ENCODE measurements at places on chromosomes 13 and 19.

GRCh38 chr19:40718774-40719391 is 2.0 kb downstream of the ITPKC start:
- peak; percentile 34 for DNase-seq

DNA sequence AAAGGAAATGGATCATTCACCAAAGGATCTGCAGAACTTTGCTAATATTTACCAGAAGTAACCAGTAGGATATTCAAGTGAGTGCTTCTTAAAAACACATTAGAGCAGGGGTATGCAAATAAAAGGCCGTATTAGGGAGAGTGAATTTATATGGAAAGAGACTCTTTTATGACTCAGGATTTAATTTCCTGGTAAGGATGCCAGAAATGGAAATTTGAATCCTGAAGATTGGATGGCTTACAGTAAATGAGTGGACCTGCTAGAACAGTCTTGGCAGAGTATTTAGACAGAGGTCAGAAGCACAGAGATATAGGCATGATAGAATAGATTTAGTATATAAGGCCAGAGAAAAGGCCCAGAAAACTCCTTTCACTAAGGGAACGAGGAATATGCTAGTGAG is 201.6 kb downstream of the SLITRK5 start:
- no peak for DNase-seq

GRCh38 chr13:26914624-26915023 is 154.0 kb upstream of the GPR12 start:
- no peak for DNase-seq

DNA sequence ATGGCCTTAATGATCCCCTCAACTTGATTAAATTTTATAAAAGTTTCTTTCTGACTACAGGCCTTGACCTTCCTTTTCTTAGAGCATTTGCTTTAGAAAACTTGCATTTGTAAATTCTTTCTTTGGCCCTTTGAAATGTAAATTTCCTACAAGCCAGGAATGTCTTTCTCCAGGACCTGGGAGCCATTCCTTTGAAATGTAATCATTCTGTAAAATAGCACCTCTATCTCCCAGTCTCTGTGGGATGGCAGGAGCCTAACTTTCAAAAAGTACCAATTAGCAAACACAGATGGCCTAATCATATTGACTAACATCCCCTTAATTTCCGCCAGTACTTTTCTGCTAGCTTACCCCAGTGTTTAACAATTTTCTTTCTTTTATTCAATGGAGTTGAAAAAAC is 1394.2 kb upstream of the ATXN8OS start:
- DNase-seq, result no peak

DNA sequence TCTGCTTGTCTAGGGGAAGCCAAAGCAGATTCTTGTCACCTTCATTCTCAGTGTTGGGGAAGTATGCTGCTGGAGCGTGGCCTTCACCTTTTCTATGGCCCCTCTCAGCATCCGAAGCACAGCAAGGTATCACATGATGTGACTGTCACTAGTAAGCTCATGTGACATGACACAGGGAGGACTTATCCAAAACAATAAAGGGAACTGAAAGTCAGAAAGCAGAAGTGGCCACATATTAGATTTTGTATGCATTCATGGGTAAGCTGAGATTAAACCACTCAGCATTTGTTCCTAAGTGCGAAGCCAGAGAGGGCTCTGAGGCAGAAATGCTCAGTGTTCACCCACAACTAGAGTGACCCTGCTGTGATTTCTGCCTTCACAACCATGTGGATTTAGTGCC is 72.8 kb upstream of the PCDH8 start:
- DNase-seq, result no peak

GRCh38 chr19:47487551-47488515 is 3.8 kb upstream of the KPTN start:
- no peak for DNase-seq

GRCh38 chr13:47955836-47956235 is 45.2 kb downstream of the SUCLA2 start:
- no peak for DNase-seq

- DNase-seq, result no peak
These were observed 43.4 kb upstream of the MAP3K10 start for GRCh38 chr19:40147693-40148347.

- DNase-seq, result no peak
These were observed 221.7 kb upstream of the GPC6 start for GRCh38 chr13:93004919-93005318.

- no peak for DNase-seq
These were observed 187.4 kb downstream of the NBEA start for GRCh38 chr13:35129500-35129899.

GRCh38 chr19:17616961-17617806 is 61.7 kb downstream of the COLGALT1 start:
- DNase-seq, result no peak

DNA sequence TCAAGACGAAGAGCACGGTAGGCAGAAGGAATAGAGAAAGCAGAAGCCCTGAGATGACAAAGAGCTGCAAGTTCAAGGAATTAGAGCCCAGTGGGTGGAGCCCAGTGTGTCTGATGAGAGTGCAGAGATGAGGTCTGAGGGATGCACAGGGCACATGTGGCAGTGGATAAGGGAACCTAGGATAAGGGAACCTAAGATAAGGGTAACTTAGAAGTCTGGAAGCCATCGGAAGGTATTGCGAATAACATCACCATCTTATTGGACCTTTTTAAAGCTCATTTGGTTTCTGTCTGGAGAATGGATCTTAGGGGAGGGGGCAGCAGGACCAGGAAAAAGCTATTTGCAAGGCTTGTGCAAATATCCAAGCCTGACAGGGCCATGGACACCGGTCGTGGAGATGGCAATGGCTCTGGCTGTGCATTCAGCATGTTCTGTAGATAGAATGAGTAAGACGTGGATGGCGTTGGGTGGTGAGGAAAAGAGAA is 1.3 kb downstream of the FPR3 start:
- no peak for DNase-seq

DNA sequence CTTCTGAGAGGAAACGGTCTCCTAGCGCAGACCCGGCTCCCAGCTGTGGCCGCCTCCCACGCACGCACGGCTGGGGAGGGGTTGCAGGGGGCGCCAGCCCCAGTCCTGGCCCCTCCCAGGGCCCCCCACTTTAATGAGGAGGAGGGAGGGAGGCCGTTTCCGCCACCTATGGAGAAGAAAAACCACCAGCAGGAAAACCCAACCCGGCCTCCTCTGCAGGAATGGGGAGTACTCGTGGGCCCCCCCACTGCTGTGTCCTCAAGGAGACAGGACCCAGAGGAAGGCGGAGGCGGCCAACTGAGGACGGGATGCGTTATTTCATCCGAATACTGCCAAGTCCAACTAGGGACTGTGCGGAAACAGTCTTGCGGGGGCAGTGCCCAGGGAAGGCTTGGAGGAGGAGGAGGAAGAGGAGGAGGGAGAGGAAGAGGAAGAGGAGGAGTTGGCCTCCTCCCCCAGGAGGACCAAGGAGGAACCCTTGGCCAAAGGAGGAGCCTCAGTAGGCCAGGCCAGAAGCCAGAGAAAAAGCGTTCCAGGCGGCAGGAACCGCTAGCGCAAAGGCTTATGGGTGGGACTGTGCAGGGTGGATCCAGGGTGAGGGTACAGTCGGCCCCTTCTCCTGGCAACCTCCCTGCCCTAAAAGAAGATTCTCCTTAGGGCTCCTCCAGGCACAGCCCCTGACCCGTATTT is 3.9 kb upstream of the SSBP4 start:
- peak; percentile 70 for DNase-seq

DNA sequence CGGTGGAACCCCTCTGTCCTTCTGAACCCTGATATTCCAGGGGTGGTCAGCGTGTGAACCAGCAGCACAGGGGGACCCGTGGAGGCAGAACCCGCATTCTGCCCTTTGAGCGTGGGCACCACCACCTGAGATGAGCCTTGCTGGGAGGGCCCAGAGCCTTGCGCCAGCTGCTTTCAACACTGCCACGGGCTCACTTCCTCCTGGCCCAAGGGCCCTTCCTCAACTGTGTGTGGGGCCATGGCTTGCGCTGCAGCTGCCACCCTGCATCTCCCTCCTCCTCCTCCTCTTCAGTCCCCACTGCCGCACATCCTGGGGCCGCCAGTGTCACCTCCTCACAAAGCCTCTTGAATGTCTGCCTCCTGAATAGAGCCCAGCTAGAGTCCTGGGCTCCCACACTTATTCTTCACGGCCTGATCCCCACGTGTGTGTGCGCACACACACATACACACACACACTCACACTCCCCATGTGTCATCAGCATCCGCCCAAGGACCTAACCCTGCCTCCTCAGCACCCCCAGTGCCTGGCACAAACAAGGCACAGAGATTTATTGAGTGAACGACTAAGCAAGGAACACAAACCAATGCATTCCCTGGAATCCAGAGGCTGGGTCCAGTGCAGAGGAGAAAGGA is 26.9 kb upstream of the TMEM160 start:
- no peak for DNase-seq

DNA sequence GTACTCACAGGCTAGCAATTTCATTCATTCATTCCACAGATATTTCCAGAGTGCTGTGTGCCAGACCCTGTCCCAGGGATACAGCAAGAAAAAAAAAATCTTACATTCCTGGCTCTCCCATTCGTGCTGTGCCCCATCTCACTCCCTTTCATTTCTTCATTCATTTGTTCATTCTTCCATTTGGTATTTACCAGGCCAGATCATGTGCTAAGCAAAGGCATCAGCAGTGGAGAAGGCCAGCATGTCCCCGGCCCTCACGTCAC is 2.3 kb downstream of the MAP3K10 start:
- DNase-seq, result no peak

Measured in Peyer's patch (tissue), 4 donors.